ENCODE measurements at places on chromosomes 3 and 15.

DNA sequence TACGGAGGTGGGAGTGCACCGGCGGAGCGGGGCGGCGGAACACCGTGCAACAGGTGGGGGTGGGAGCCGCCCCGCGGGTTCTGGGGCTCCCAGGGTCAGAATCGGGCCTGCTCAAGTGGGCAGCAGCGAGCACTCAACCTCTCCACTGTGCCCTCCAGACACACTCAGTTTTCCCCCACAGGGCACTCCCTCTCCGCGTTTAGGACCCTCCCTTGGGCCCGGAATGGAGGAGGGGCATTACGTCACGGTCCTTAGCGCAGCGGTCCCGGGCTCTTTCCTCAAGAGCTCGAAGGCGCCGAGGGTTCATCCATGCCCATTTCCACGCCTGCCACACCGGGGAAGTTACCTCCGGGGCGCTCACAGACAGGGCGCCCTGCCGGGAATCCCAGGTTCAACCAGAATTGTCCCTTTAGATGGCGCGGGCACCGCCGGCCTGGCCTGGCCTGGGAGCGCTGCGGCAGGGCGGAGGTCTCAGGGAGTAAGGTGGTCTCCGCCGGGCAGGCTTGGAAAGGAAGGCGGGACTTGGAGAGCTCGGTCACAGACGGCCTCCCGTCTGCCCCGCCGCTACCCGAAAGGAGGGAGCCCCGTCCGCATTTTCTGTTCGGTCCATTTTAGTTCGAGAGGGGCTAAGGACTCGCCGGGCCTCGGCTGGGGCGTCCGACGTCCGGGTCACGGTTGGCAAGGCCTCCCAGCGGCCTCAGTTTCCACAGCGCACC, 5.1 kb downstream of the RNU6-1 start:
- no peak for DNase-seq

GRCh38 chr3:23253214-23253613, 50.1 kb downstream of the UBE2E2 start:
- no peak for DNase-seq

GRCh38 chr15:63255489-63255990, 21.9 kb upstream of the APH1B start:
- DNase-seq = no peak

GRCh38 chr3:11924518-11924917, 77.8 kb upstream of the TAMM41 start:
- DNase-seq = no peak

DNA sequence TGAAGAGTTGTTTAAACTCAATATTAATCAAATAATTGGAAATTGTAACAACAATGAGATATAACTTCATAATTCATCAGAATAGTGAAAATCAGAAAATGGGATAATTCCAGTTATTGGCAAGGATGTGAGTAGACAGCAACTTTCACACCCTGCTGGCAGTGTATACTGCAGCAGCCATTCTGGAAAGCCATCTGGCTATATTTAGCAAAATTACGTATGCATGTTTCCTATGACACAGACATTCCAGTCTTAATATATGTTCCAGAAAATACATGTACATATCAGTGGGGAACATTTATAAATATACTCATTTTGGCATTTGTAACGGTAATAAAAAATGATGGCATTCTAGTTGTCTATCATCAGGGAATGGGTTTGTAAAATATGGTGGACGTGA, 564.1 kb downstream of the GBE1 start:
- DNase-seq = no peak
